NCI-H1436 (cell line): ENCODE measurements at places on chromosomes 3 and 15.

DNA sequence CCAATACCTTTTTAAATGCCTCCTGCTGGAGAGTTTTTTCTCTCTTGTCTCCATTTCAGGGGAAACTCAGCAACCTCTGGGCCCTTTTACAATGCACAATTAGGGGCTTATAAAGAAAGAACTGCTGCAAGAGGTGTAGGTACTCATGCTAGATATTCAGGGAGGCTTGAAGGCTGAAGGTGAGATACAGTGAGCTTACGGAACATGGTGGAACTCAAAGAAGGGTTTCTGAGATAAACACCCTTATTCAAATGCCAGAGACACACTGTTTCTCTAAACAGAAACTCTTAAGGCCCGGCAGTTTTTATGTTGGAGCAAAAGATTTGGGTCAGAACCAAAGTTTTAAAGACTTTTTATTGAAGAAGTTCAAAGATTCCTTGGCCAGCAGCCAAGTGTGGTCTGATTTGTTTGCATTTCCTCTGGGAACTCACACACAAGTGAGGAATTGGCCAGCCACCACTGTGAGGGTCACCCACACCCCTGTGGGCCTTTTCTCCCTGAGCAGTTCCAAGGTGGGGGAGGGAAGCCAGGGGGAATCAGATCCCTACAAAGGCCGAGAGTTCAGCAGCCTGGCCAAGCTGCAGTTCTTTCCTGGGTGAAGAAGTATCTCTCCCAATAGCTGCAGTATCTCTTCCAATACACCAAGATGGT, 47.8 kb downstream of the TNFAIP8L3 start:
- no peak for DNase-seq

DNA sequence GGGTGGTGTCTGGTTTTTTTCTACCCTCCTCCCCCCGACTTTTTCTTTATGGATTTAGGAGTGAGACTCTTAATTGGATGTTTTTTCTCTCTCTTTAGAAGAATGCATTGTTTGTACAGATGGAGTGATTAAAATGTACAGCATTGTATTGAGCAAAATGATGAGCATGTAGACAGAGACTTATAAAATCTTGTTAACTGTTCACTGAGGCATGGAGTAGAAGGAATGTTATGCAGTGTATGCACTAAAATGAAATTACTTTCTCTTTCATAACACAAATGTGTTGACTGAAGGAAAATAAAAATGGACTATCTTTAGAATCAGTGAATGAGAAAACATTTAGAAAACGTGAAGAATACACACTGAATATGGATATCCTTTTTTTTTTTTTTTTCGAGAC, 39.8 kb downstream of the ZFAND6 start:
- no peak for DNase-seq

- no peak for DNase-seq
Measured at GRCh38 chr3:51974277-51974962, 444 bp upstream of the ABHD14A start.

DNA sequence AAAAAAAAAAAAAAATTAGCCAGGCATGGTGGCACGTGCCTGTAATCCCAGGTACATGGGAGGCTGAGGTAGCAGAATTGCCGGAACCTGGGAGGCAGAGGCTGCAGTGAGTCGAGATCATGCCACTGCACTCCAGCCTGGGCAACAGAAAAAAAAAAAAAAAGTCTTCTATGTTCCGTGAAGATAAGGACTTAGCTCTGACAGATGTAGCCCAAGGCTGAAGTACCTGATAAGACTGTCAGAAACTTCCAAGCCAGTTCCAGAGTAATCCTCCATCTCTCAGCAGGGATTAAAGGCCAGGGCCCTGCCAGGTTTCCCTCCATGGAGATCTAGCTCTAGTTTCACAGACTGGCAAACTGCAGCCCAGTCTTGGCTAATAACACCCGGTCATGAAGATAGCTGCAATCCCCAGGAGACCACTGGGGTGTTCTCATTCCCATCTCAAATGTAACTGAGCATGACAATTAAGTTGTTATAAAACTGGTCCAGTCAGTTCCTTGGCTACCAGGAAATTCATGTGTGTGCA, 8.5 kb downstream of the CDCP1 start:
- DNase-seq, result no peak

GRCh38 chr3:48716508-48716981, 476 bp downstream of the IP6K2 start:
- DNase-seq, result no peak

- DNase-seq, result peak; percentile 39
Measured at GRCh38 chr3:181712553-181713279, 991 bp downstream of the SOX2 start.

GRCh38 chr3:50388016-50388719, 28.8 kb upstream of the TMEM115 start:
- DNase-seq, result no peak

DNA sequence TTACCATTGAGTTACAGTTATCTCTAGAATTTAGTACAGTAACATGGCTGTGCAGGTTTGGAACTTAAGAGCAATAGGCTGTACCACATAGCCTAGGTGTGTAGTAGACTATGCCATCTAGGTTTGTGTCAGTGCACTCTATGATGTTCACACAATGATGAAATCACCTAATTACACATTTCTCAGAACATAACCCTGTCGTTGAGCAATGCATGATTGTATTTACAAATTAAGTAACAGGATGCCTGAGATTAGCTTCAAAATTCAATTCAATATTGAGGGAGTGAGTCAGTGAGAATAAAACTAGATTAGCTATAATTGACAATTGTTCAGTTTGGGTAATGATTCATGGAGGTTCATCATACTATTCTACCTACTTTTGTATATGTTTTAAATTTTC, 633.8 kb downstream of the IGSF11 start:
- no peak for DNase-seq

GRCh38 chr15:53447053-53447574, 312.3 kb downstream of the WDR72 start:
- DNase-seq, result no peak

DNA sequence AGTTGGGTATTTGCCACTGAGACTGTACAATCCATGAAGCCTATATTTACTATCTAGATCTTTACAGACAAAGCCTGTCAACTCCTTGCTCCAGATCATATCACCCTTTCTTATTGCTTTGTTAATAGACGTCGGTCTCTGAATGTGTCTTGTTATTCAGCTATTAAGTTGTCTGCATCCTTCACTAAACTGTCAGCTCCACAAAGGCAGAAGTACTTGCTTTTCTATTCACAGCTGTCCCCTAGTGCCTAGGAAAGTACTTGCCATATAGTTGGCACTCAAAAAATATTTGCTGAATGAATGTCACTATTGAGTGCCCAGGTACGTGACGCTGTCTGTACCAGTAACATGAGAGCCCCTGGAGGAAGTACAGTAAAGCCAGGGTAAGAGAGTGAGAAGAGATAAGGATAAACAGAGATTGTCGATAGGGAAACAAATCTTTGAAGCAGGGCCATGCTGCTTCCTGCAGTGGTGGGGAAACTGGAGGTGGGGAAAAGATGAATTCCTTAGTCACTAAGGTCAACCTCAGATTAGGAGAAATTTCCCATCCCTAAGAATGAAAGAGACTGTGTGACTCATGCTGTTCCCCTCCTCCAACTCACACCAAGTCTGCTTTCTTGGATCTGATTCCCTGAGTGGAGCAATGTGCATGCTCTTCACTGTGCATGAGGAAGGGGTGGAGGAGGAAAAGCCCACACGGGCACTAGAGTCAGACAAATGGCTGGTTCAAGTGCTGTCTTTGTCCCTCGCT, 36.3 kb downstream of the PRICKLE2 start:
- DNase-seq, result no peak

- no peak for DNase-seq
Measured at GRCh38 chr3:100072326-100073048, 41.8 kb downstream of the FILIP1L start.

GRCh38 chr3:1091286-1091685, 1.5 kb upstream of the CNTN6 start:
- DNase-seq, result no peak

DNA sequence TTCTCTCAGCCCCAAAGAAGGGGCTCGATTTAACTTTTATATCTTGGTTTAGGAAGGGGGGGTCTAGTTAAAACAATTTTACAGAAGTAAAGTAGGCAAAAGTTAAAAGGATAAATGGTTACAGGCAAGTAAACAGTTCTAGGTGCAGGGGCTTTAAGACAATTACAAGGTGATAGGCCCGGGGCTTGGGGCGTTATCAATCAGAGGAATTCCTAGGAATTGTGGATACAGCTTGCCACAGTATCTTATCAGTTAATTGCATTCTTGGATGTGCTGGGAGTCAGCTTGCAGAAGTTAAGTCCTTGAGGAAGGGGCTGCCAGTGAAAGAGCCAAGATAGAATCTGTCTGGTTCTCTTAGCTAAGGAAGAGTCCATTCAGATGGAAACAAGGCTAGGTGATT, 52.7 kb downstream of the NSMCE3 start:
- DNase-seq, result no peak

DNA sequence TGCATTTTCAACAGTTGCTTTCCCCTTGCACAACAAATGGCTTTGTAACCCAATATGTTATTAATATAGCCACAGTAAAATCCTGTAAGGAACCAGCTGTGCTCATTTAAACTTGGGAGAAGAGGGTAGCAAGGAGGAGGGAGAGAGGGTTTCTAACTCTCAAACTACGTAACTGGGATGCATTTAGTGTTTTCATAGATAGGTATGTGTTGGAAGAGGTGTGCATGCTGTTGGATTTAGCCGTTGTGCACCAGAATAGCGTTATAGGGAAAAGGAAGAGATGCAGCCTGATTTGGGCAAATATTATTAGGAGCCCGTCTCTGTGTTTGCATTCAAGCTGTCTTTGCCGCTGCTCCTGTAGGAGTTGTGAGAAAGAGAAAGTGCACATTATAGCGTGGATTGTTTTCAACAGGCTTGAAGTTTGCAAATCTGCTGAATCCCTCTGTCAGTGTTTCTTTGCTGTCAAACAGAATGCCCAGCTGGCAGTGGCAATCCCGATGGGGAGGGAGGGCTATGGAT, 39.4 kb downstream of the ARPP21 start:
- DNase-seq, result no peak

- no peak for DNase-seq
Measured at GRCh38 chr3:187017511-187018230, 87.3 kb downstream of the ST6GAL1 start.

GRCh38 chr3:17466028-17466427, 276.4 kb downstream of the TBC1D5 start:
- no peak for DNase-seq

- DNase-seq, result peak; percentile 5
Measured at GRCh38 chr3:59288951-59289350, 239.1 kb upstream of the CFAP20DC start.

- no peak for DNase-seq
Measured at GRCh38 chr3:171195686-171196085, 169.2 kb upstream of the SLC2A2 start.

- DNase-seq, result no peak
Measured at GRCh38 chr3:58526515-58526957, 10.5 kb downstream of the ACOX2 start.
